ENCODE measurements at places on chromosomes 5 and 9.
A peak's percentile ranks its signal among the peaks of the same experiment; 100 is the strongest.

GRCh38 chr9:95504053-95504963 is 12.5 kb downstream of the PTCH1 start:
- DNase-seq = no peak

GRCh38 chr9:120390637-120391190 is 189.3 kb downstream of the CDK5RAP2 start:
- no peak for DNase-seq

DNA sequence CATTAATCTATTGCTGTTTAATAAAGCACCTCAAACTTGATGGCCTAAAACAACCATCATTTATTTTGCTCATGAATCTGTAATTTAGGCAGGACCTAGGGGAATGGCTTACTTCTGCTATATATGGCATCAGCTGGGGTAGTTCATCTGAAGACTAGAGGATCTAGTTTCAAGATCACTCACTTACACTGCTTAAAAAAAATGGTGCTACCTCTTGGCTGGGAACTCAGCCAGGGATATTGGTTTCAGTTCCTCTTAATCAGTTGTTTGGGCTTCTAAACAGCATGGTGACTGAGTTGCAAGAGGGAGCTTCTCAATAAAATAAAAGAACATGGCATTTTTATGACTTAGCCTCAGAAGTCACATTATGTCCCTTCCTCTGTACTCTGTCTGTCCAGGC is 142.0 kb downstream of the FAM114A2 start:
- DNase-seq = peak; percentile 62

DNA sequence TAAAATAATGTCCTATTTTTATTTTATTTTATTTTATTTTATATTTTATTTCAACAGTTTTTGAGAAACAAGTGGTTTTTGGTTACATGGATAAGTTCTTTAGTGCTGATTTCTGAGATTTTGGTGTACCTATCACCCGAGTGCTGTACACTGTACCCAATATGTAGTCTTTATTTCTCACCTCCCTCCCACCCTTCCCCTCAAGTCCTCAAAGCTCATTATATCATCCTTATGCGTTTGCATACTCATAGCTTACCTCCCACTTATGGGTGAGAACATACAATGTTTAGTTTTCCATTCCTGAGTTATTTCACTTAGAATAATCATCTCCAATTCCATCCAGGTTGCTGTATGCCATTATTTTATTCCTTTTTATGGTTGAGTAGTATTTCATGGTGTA is 63.5 kb downstream of the ARRDC3 start:
- DNase-seq = no peak

DNA sequence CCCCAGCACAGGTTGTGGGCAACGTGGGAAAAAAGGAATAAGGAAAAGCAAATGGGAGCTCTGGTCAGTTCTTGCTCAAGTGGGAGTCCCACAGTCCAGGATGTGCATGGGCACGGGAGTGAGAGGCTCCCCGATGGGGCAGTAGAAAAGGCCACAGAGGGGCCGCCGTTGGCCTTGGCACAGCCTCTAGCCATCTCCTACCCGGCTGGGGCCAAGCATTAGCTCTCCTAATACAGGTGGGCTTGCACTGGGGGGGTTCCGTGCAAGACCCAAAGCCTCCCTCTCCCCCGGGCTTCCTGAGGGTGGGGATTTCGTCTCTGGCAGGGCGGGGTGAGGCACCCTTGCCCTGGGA is 212.2 kb upstream of the MVB12B start:
- DNase-seq = no peak

DNA sequence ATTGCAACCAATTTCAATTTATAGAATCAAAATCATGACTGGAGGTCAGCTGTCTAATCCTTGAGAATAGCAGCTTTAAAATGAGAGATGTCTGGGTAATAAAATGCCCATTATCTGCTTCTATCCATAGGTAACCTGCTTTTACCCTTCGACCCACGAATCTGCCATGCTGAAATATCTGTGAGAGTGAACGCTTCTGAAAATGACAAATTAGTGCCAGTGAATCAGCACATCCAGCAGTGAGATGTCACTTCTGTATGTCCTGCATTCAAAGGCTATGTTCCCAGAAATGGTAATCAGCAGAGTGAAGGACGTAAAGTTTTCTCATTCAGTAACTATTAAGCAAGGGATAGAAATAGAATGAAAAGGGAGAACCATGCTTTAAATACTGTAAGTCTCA is 532.4 kb upstream of the ITGA1 start:
- DNase-seq = no peak

GRCh38 chr9:72524820-72525540 is 3.6 kb downstream of the TMC1 start:
- DNase-seq = peak; percentile 89

DNA sequence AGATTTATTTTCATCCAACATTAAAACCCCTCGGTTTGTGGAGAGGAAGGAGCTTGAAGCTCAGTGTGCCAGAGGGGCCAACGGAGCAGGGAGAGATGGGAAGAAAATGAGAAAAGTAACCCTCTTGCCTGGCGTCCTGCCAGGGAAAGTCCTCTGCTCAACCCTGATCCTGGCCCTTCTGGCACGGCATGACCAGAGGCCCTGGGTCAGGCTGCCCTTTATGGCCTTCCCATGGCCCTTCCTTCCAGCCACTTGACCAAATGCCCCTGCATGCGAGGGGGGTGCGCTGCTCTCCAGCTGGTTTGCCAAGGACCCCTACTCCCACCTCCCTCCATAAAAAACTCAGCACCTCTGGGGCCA is 43.8 kb downstream of the SPRY4 start:
- DNase-seq = no peak

- DNase-seq = no peak
Observed at GRCh38 chr5:167512111-167512510, 779.3 kb upstream of the WWC1 start.

GRCh38 chr5:100595152-100595811 is 60.1 kb downstream of the FAM174A start:
- no peak for DNase-seq

- no peak for DNase-seq
Observed at GRCh38 chr9:75161116-75161857, 73.0 kb downstream of the OSTF1 start.

GRCh38 chr5:142883025-142883424 is 112.8 kb downstream of the ARHGAP26 start:
- no peak for DNase-seq

DNA sequence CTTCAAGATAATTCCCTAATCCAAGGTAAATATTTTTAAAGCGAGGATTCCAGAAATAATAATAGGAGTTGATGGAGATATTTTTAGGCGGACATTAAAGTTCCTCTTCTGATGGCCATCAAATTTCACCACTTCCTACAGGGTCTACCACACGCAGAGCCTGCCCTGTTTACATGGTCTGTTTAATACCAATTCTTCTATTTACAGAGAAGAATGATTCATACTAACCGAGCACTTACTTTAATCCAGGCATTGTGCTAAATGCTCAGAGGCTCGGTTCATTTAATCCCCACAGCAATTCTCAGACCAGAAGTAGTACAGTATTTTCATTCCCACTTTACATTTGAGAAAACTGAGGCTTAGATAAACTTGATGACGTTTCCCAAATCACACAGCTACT is 3.0 kb upstream of the ITGA1 start:
- peak; percentile 17 for DNase-seq

DNA sequence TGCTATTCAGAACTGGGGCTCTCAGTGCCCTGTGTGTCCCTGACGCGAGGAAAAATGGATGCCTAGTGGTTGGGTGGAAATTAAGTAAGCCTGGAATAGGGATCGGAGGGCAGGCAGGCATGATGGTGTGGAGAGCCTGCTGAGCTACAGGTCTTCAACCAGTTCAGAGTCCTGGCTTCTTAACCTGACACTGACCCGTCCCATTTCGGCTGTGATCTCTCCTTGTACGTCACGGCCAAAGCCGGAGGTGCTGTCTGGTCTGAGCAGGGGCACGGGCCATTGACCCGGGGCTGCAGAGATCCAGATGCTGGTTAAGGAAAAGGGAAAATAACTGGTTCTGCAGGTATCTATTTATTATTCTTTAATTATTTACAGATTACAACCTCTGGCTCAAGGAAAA is 27.9 kb downstream of the RHOBTB3 start:
- no peak for DNase-seq

DNA sequence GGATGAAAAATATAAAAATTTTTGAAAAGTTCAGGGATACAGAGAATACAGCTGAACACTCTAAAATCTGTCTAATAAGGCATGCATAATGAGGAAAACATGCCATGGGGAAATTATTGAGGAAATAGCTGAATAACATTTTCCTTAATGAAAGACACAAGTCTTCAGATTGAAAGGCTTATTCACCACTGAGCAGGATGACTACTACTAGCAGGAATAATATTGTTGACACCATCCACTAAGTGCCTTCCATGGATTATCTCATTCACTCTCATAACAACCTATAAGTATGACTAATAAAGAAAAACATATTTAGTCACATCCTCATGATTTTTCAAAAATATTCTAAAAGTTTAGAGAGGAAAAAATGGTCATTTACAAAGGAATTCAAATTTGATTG is 96.7 kb upstream of the FER start:
- no peak for DNase-seq

DNA sequence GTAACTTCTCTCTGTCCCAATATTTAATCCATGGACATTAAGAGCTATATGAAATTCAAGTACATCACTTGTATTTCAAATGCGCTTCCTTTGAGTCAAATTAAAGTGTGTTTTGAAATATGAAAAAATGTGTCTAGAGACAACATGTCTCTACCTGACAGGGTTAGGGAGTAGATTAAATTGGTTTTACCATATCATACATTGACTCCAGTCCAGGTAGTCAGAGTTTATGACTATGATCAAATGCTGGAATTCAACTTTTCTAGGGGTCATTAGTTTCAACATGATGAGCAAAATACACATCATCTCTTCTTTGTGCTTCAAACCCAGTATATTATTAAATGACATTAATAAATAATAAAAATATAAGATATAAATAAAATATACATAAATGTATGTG is 259.2 kb downstream of the CDH10 start:
- no peak for DNase-seq

- DNase-seq = peak; percentile 81
Observed at GRCh38 chr9:83956436-83957247, 23.4 kb downstream of the HNRNPK start.

DNA sequence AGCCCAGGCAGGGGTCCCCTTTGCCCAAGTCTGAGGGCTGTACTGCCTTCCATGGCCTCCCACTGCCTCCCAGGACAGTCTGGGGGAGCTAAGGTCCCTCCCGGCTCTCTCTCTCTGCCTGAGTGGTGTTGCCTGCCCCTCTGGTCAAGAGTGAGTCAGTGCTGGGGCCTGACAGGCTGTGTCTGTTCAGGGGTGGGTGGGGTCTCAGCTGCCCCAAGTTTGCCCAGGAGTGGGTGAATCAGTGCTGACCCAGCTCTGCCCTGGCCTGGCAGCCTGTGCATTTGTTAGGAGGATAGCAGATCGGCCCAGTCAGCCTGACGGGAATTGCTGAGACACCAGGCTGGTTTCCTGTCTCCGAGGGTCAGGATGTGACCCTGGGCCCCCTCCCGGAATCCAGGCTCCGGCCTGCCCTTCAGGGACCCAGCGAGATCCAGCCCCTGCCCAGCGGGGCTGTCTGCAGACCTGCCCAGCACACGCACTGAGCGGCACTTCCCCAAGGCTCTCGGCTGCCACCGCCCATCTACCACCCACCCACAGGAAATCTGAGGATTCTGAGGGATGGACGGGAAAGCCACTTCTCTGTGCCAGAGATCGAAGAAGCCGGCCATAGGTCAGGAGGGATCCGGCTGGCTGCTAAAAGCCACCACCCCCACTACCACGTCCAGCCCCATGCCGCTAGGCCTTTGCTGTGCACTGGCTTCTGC is 15.9 kb downstream of the ENG start:
- peak; percentile 92 for DNase-seq

DNA sequence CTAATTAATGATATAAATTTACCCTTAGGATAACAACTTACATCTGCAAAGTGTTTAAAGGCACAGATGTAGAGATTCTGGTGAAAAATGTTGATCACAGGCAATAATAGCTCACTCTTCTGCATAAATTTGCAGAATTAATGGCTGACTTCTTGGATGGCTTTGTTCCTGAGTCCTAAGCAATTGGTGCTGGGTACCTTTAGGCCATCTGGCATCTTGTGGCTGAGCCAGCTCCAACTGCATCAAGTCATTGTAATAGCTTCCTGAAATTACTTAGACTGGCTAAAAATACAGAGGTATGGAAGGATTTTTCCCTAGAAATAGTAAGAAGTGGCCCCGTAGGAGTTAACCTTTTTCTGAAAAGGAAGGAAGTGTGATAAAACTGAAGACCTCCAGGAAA is 118.3 kb upstream of the MINAR2 start:
- no peak for DNase-seq

- no peak for DNase-seq
Observed at GRCh38 chr9:29245351-29245750, 1672.1 kb upstream of the C9orf72 start.

DNA sequence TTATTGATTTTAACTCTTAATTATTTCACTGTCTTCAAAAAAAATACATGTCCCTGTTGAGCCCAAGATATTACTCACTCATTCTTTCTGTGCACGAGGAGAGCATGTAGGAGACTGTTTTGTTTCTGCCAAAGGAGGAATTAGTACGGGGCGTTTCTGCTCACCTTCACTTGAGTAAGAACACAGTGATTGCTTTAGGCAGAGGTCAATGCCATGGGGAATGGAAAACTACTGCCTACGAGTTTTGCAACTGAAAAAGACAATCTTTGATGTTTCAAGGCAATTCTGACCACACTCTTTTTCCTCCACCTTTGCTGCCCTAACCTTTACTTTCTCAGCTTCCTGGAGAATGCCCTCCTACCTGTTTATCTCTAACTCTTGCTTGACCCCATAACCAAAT is 109.4 kb downstream of the CCDC192 start:
- DNase-seq = no peak

DNA sequence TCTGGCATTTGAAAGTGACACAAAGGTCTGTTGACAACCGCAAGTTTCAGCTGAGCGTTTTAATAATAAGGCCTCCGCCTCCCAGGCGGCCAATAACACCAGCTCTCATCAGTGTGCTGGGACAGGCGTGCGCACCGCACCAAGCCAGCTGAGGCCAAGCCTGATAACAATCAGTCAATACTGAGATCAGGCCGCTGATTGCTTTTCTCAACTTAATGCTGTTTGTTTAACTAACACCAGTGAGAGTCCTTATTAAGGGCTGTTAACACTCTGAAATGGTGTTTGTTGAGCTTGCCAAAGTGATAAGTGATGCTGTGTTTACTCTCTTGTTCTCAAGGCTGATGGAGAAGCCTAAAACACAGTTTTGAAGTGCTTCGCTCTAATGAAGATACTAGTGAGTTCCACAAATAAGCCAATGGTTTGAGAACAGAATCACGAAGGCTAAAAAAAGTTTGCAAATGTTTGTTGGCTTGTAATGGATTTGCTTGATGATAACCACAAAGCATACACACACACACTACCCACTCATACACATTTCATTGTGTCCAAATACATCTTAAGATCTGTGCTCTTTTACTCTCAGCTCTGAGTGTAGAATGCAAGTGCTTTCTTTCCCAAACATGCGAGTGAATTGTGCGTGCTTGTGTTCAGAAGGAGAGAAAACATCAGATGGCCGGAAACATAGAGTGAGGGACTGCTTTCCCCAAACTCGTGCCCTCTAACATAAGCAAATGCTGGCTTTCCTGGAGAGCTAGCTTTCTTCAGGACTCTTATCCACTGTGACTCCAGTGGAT is 330.4 kb upstream of the KLF4 start:
- DNase-seq = no peak

GRCh38 chr9:106874652-106875051 is 11.7 kb downstream of the ZNF462 start:
- DNase-seq = no peak

Data from inflammatory macrophage (primary cell).